ENCODE measurements at places on chromosomes 16 and 17.

DNA sequence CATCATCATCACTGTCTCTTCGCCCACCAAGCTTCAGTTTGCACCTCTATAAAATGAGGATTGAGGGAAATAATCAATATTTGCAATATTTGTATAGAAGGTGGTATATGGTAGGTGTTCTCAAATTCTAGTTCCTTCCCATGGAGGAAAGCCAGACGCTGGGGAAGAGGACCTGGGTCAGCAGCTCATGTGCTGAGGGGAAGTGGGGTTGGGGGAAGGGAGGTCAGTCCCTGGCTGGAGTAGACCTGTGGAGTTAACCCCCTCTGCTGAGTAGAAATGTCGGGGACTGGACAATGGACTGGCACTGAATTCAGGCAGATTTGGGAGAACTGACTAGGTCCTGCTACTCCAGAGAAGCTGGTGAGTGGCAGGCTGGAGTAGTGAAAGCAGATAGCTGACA lies 12.8 kb upstream of the ITGB3 start:
- DNase-seq = no peak

GRCh38 chr17:49572806-49573420 lies 2.8 kb upstream of the NXPH3 start:
- DNase-seq = no peak

- no peak for DNase-seq
These were observed 4.7 kb downstream of the MLX start for GRCh38 chr17:42571435-42572225.

DNA sequence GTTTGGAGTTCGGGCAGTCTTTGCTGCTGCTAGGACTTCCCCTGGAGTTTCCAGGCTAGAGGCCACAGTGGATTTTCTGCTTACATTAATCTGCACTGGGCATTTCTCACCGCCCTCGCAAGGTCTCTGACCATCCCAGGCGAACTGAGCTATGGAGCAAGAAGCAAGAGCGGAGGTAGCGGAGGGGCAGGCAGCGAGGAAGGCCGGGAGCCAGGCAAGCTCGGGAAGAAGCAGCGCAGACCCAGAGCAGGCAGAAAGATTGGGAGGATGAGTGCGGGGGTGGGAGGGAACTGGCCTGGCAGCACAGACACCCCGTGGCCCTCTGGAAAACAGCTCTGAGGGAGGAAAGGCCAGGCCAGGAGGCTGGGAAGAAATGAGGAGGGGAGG lies 3.8 kb downstream of the COTL1 start:
- DNase-seq = no peak

GRCh38 chr17:27315322-27315721 lies 21.4 kb downstream of the WSB1 start:
- peak; percentile 33 for DNase-seq

GRCh38 chr16:11979013-11979672 lies 2.6 kb downstream of the SNX29 start:
- no peak for DNase-seq

DNA sequence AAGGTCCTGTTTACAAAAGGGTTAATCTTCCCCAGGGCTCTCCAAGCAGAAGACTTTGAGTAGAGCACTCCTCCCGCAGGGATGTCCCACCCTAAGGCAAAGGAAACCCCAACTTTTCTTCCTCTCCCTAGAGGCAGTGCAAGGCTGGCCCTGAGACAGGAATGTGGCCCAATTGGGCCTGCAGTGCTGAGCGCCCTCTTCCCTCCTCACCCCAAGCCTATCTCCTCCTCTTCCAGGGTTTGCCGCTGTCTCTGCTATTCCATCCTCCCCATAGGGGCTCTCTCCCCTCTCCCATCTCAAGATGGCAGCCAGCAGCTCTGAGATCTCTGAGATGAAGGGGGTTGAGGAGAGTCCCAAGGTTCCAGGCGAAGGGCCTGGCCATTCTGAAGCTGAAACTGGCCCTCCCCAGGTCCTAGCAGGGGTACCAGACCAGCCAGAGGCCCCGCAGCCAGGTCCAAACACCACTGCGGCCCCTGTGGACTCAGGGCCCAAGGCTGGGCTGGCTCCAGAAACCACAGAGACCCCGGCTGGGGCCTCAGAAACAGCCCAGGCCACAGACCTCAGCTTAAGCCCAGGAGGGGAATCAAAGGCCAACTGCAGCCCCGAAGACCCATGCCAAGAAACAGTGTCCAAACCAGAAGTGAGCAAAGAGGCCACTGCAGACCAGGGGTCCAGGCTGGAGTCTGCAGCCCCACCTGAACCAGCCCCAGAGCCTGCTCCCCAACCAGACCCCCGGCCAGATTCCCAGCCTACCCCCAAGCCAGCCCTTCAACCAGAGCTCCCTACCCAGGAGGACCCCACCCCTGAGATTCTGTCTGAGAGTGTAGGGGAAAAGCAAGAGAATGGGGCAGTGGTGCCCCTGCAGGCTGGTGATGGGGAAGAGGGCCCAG lies 1.0 kb downstream of the PRRT2 start:
- DNase-seq = no peak

- no peak for DNase-seq
These were observed 191.9 kb upstream of the AXIN2 start for GRCh38 chr17:65753348-65753747.

DNA sequence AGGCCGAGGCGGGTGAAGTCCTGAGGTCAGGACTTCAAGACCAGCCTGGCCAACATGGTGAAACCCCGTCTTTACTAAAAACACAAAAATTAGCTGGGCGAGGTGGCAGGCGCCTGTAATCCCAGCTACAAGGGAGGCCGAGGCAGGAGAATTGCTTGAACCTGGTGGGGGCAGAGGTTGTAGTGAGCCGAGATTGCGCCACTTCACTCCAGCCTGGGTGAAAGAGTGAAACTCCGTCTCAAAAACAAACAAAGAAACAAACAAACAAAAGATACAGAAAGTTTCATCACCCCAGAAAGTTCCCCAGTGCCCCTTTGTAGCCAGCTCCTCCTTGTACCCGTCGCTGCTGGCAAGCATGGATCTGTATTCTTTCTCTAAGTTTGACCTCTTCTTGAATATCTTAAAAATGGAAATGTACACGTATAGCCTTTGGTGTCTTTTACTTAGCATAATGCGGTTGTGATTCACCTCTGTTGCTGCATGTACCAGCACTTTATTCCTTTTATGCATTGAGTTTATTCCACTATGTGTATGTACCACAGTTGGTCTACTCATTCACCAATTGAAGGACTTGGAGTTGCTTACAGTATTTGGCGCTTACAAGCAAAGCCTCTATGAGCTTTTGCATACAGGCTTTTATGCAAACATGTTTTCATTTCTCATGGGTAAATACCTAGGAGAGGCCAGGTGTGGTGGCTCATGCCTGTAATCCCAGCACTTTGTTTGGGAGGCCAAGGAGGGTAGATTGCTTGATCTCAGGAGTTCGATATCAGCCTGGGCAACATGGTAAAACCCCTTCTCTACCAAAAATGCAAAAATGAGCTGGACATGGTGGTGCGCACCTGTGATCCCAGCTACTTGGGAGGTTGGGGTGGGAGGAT lies 87.5 kb upstream of the CLEC18A start:
- no peak for DNase-seq

DNA sequence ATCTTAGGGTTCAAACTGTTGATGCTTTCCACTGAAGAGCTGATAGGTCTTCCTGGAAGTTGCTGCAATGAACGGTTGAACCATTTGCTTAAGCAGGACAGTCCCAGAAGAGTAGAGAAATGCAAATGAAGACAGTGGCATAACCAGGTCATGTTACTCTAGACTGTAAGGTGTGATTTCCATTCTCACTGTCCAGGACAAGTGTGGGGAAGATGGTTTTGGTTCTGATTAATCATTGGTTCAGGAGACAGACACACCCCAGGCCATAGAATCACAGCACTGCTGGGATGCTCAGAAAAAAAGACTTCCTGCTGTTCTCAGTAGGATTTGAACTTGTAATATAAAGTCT lies 34.8 kb upstream of the XYLT2 start:
- no peak for DNase-seq

DNA sequence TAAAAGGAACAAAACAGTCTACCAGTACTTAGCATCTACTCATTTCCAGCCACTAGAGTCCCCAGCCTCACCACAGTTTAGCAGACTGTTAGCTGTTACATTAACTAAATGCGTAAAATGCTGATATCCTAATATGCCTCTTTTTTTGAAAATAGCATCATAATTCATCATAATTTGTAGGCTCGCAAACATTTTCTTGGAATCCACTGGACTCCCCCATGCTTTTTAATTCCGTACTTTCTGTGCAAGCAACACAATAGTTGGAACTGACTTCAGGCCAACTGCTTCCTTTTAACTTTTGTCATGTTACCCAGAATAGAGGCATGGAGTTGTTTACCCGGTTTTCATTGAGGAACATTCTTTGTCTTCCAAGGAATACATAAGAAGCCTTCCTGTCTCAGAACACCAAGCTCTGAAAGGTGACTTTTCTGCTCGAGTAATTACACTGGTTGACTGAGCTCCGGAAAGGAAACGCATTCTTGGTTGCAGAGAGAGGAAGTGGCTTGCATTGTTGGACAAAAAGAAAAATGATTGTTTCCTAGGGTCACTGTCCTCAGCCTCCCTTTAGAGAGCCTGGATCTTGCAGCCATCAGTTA lies 30.9 kb upstream of the SEC14L1 start:
- DNase-seq = no peak

GRCh38 chr17:44708401-44709263 lies at the start of gene DBF4B:
DBF4B (plus strand) TSS chr17:44708665; CDS start chr17:44708821, 156 bp downstream.
- DNase-seq = peak; percentile 65

GRCh38 chr16:11913425-11914079 lies 2.2 kb downstream of the GSPT1 start:
- no peak for DNase-seq

- no peak for DNase-seq
These were observed 35.0 kb downstream of the BCAS3 start for GRCh38 chr17:60712675-60713074.

GRCh38 chr16:15972046-15972868 lies 22.8 kb downstream of the ABCC1 start:
- DNase-seq = no peak

DNA sequence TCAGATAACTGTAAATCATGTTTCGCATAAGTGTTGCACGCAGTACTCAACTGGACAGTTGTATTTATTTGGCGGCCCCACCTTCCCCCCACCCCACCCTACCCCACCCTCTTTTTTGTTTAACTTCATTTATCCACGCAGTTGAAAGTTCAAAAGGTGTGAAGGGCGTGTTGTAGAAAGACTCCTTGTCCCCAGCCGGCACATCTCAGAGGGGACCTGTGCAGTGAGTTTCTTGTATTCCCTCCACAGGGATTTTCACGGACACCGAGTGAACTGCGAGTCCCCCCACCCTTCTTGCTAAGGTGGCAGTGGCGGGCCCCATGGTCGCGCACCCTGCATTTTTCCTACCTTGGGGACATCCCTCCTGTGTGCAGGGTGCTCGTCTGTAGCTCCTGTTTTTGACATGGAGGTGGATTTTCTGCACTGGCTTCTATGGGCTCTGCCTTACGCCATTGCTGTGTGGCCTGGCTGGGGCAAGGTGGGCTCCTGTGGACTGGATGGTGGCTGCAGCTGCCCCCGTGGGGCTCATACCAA lies 36.2 kb downstream of the ADCY7 start:
- no peak for DNase-seq

DNA sequence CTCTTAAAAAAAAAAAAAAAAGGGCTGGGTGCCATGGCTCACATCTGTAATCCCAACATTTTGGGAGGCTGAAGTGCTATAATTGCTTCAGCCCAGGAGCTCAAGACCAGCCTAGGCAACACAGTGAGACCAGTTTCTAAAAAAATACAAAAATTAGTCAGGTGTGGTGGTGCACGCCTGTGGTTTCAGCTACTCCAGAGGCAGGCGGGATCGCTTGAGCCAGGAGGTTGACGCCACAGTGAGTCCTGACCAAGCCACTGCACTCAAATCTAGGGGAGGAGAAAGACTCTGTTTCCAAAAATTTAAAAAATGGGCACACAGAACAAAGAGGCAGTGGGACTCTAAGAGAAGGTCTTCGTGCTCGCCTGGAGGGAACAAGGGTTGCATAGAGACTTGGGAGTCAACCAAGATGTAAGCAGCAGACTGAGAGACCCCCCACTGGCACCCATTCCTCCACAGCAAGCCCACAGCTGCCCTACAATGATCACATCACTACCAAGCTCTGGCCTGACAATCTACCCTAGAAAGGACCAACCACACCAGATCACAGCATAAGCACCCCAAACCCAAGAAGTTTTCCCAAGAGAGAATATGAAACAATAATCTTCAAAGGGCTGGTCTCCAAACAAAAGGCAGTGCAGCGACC lies 121.6 kb downstream of the ANKRD11 start:
- DNase-seq = no peak

GRCh38 chr17:82110298-82110697 lies 12.3 kb upstream of the FASN start:
- no peak for DNase-seq

GRCh38 chr17:68584581-68585303 lies 16.4 kb downstream of the FAM20A start:
- DNase-seq = no peak

GRCh38 chr17:32206861-32207260 lies 58.8 kb upstream of the RHBDL3 start:
- no peak for DNase-seq

GRCh38 chr16:52553322-52553721 lies 6.4 kb upstream of the TOX3 start:
- DNase-seq = no peak

DNA sequence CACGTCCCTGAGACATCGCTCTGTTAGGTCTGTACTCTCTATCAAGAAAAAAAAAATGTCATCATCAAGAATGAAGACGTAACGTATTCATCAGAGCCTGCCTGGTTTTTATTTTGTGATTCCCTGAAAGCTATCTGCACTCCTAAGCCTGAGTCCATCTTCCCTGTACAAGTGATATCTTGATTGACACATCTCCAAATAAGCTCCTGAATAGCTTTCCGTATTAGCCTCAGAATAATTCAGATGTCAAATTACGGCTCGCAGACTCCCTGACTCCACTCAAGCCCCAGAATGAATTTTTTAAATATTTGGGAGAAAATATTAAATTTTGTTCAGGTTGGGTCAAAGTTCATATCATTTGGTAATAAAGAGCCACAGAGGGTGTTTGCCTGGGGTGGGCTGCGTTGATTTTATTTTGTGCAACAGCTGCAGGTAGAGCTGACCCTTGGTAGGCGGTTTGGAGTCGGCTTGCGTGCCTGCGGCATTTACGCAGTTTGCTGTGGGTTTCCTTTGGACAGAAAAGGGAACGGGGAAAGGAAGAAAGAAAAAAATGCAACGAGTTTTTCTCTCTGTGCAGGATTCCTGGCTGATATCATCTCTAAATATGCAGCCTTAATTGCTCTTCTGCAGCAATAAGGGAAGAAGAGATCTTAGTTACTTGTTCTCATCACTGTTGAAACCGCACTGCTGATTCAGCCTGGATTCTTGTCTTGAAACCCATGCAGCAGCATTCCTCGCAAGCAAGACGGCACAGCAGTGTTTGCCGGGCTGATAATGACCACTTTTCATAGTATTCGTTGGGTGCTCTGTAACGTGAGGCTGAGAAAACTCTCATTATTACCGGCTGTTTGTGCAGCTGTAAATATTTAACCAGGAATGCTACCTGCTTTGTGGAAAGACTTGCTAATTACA lies 114.7 kb downstream of the IRX3 start:
- DNase-seq = no peak

GRCh38 chr17:72775919-72776318 lies 316.6 kb downstream of the SLC39A11 start:
- no peak for DNase-seq
